Stimulated activated CD4-positive, alpha-beta T cell treated with anti-CD3 and anti-CD28 coated beads, Interleukin-15, amount 100 ng/mL, for 1 hour (primary cell): ENCODE measurements at places on chromosomes 16 and 17.

GRCh38 chr17:39688945-39689344 lies 1.1 kb upstream of the PGAP3 start:
- DNase-seq, result no peak

GRCh38 chr17:52235516-52235915 lies 77.0 kb upstream of the CA10 start:
- no peak for DNase-seq

GRCh38 chr16:30473231-30474073 lies 910 bp downstream of the ITGAL start:
- DNase-seq, result peak; percentile 20

DNA sequence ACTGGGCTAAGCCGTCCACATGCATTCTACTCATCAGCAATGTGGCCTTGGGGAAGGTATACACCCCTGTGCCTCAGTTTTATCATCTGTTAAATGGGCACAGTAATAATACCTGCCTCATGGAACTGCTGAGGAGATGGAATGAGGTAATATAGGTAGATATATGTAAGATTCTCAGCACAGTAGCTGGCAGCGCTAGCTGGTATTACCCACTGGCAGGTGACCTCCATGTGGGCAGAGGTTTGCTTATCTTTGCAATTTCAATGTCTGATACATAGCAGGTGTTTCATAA lies 1.2 kb upstream of the SGCA start:
- no peak for DNase-seq

DNA sequence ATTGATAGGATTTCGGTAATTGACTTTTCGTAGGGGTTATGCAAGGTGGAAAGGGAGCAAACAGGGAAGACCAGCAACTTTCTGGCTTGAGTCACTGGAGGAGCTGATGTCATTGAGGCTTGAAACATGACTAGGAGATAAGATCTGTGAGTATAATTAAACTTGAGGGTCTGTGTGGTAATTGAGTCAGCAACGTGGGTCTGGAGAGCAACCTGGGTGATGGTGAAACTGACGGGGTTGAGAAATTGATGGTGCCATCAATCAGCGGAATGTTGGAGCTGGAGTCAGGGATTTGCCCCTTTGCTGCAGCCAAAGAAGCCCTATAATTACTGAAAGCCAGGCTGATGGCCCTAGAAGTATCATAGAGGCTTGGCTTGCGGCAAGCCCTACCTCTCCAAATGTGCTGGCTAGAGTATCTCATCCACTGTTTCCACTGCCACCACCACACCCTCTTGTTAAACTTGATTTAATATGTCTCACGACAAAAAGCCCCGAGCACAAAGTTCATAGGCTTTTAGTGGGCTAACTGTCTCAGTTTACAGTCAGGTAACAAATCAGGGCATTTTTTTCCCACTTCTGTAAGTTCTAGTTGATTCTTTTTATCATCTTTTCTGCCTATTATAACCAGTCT lies 186.9 kb upstream of the ELAC2 start:
- no peak for DNase-seq

DNA sequence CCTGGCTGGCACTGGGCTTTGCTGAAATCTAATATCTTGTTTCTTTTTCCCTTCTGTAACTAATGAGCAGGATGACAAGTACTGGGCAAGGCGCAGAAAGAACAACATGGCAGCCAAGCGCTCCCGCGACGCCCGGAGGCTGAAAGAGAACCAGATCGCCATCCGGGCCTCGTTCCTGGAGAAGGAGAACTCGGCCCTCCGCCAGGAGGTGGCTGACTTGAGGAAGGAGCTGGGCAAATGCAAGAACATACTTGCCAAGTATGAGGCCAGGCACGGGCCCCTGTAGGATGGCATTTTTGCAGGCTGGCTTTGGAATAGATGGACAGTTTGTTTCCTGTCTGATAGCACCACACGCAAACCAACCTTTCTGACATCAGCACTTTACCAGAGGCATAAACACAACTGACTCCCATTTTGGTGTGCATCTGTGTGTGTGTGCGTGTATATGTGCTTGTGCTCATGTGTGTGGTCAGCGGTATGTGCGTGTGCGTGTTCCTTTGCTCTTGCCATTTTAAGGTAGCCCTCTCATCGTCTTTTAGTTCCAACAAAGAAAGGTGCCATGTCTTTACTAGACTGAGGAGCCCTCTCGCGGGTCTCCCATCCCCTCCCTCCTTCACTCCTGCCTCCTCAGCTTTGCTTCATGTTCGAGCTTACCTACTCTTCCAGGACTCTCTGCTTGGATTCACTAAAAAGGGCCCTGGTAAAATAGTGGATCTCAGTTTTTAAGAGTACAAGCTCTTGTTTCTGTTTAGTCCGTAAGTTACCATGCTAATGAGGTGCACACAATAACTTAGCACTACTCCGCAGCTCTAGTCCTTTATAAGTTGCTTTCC lies 56.0 kb downstream of the HLF start:
- DNase-seq, result no peak

- DNase-seq, result no peak
These were observed 237 bp downstream of the C1QL1 start for GRCh38 chr17:44967907-44968224.

DNA sequence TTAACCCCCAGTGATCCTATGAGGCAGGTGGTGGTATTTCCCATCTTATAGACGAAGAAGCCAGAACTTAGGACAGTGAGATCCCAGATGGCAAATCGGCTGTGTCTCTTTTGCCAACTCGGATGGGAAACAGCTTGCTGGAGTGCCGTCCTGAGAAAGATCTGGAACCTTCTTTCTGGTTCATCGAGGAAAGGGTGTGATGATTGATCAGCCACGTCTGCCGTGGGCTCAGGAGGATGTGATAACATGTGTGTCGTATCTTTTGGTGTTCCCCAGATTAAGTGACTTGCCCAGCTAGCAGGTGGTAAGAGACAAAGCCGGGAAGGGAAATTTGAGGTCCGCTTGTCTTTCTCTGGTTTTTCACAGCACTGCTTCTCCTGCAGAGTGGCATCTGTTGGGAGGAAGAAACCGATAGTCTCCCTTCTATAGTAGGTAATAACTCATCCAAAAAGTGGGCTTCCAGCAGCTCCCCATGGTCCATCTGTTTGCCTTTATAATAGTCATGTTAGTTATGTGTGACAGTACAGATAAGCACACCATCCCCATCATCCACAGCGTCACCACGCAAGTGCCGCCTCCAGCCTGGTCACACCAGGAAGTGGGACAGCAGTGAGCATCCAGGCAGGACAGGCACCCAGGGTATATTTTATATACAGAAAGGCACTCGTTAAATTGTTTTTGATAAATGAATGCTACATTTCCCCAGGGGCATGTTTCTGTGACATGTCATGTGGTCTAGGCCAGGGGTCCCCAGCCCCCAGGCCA lies 175.5 kb downstream of the KATNIP start:
- DNase-seq, result no peak

DNA sequence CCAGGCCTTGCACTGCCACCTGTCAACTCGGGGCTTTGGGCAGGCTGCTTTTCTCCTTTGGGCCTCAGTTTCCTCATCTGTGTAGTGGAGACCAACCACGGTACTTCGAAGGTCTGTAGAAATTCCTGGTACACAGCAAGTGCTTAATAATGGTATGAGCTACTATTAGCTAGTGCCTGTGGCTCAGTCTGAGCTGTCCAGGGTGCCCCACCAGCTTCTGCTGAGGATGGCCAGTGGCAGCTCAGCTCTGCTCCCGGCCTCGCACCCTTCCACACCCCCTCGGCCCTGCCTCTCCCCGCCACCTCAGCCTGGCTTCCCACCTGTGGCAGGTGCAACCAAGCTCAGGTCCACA lies 26.2 kb upstream of the PLCG2 start:
- no peak for DNase-seq

DNA sequence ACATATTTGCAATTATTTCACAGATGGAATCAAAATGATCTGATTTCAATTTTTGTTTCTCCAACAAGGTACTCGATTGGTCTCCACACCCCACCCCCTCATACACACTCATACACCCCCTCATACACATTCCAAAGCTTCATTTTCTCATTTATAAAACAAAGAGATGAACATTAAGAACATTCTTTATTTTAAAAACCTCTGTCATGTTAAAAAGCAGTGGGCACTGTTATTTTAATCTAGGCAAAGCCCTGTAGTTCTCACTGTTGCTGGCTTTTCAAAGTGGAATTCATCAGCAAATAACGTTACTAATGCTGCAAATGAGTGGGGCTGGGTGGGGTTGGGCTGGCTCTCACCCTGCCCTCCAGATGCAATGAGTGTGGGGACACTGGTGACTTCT lies 289.6 kb upstream of the ASIC2 start:
- DNase-seq, result no peak

DNA sequence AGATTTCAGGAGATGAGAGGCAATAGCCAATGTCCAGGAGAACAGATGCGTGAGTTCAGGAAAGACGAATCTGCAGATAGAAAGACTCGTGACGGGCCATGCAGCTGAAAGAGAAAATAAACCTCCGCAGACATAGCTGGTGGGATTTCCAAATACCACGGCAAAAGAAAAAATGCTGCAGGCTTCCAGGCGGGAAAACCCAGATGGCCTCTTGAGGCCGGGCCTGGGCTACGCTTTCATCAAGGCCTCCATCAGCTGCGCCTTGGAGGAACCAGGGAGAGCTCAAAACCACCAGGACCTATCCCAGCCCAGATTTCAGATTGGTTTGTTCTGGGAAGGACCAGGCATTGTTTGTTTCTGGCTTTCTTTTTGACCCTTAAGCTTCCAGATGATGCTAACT lies 16.7 kb downstream of the CCDC40 start:
- no peak for DNase-seq

GRCh38 chr17:39756380-39757079 lies 18.8 kb downstream of the GRB7 start:
- no peak for DNase-seq

DNA sequence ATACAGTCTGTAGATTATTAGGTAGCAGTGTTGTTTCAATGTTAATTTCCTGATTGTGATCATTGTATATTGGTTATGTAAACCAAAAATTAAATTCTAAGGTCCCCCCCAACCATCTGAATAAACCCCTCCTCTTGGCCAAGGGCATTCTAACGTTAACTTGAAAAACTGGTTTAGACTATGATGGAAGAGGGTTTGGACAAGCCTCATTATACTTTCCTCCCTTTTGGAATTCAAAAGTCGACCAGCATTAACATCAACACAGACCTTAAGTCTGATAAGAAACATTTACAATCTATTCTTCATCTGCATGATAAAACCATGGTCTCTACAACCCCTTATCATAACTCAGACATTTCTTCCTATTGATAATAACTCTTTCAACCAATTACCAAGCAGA lies 20.6 kb upstream of the KIFC3 start:
- DNase-seq, result no peak

GRCh38 chr17:64497565-64498035 lies 746 bp upstream of the POLG2 start:
- no peak for DNase-seq

GRCh38 chr16:63363738-63364137 lies 1327.5 kb upstream of the CDH8 start:
- DNase-seq, result no peak

- no peak for DNase-seq
These were observed 16.5 kb downstream of the FCSK start for GRCh38 chr16:70470927-70471341.

- no peak for DNase-seq
These were observed 33.4 kb upstream of the TBX2 start for GRCh38 chr17:61366076-61366714.

DNA sequence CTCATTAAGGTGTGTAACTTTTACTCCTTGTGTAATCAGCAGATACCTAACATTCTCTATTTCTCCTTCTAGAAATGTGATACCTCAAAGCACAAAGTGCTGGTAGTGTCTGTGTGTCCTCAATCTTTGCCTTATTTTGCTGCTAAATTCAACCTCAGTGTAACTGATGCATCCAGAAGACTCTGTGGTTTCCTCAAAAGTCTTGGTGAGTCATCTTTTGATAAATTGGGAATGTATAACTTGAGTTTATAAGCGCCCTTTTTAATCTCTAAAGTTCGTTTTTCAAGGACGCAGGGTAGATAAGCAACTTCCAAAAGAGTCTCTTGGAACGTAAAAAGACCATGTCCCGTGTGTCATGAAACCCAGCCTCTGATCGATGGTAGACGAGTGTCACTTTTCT lies 10.2 kb downstream of the NARF start:
- no peak for DNase-seq

- no peak for DNase-seq
These were observed 51.8 kb downstream of the VAC14 start for GRCh38 chr16:70749006-70749678.

GRCh38 chr17:79424471-79425185 lies 186.2 kb downstream of the RBFOX3 start:
- no peak for DNase-seq

- no peak for DNase-seq
These were observed 16.2 kb upstream of the NAGLU start for GRCh38 chr17:42519546-42520491.

DNA sequence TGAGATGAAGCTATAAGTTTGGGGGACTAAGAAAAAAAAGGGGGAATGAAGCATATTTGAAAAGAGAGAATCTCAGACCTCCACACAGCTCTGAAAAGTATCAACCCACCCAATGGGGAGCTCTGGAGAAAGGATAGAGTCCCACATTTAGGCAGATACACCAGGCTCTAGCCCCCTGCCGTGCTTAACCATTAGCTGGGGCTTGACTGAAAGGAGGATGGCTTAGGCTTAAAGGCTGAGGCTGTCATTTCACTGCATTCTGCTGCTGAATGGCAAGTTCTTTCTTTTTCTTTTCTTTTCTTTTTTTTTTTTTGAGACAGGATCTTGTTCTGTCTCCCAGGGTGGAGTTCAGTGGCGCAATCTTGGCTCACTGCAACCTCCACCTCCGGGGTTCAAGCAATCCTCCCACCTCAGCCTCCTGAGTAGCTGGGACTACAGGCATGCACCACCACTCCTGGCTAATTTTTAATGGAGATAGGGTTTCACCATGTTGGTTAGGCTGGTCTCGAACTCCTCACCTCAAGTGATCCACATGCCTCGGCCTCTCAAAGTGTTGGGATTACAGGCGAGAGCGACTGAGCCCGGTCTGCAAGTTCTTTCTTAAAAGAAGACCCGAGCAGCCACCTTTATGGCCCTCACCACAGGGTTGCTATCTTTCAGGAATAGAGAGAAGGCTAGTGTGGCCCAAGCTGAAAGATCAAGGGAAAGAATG lies 9.0 kb upstream of the MMP2 start:
- DNase-seq, result no peak

DNA sequence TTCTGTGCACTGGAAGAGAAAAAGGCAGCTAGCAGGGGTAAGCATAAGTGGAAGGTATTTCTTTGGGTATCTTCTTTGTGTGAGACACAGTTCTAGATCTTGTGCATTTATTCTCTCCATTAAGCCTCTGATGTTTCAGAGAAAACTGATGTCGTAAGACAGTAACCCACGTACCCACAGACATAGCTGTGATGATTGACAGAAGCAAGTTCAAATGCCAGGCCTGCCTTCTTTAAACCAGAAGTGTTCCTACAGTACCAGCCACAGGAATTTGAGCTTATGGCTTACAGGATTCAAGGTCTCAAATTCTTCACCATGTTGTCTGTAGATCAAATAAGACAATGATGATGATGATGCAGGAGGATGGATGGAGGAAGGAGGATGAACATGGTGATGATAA lies 161.4 kb upstream of the KCNJ16 start:
- DNase-seq, result no peak
